ENCODE measurements at places on chromosomes 2 and 18.

DNA sequence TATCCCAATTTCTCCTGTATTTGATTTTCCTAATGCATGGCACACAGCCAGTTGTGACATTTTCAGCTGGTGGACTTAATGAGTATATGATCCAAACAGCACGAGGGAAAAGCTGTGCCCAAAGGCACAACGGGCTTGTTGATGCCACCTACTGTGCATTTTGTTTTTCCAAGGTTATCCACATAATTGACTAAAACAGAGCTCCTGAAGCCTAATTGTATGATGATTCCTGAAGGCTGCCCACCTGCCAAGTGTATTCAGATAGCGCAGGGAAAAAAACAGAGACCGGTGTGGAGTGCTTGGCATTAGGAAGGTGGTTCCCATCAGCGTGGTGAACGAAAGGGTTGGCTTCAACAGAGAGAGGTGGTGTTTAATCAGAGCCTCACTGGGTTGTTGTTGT, 14.9 kb downstream of the RBMS1 start:
- no peak for DNase-seq

- DNase-seq = no peak
Measured at GRCh38 chr2:42480402-42480801, 13.4 kb downstream of the KCNG3 start.

DNA sequence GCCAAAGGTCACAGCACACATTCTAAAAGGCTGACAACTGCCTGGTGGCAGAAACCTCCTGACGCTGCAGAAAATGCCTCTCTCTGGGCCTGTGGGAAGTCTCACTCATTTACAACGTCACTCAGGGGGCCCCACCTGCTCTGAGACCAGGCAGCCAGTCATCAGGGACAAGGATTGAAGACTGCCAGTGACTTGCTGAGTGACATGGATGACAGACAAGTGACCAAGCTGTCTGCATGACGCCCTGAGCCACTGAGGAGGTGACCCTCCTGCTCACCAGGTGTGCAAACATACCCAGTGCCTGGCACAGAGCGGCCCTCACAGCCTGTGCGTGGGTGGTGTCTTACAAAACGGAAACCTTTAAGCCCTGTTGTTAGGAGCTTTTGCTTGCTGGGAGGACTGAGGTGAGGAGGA, 392.4 kb downstream of the TNS1 start:
- DNase-seq = no peak

- DNase-seq = no peak
Measured at GRCh38 chr2:152186262-152186661, 10.7 kb upstream of the STAM2 start.

DNA sequence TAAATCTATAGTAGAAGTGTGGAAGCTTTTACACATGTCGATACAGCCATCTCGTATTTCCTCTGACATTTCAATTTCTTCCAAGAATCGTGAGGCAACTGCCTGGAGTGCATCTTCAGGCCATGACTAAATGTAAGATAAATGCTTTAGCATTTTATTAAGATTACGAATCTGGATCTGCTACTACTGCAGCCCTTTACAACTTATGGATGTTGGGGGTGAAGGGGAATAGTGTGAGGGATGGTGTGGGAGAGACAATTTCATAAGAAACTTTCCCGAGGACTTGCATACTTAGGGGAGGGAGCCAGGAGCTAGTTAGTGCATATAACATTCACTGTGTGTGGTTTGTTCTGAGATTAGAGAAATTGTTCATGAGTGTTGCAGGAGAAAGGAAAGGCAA, 204.8 kb downstream of the SLC39A10 start:
- no peak for DNase-seq

DNA sequence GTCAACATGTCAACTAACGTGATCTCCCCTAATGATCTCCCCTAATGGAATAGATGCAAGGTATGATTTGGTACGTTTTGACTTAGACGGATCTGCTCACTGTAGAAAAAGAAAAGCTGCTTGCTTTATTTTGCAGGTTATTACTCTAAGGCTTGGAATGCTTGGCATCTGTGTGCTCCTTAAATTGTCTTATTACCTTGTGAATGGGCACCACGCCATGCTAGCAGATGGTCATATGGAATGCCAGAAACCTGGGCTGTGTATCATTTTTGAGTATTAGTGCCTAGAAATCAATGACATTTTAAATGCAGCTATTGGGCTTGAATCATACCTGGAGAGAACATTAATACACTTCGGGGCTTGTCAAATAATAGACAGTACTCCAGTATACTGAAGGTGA, 16.5 kb upstream of the FIGN start:
- DNase-seq = no peak

DNA sequence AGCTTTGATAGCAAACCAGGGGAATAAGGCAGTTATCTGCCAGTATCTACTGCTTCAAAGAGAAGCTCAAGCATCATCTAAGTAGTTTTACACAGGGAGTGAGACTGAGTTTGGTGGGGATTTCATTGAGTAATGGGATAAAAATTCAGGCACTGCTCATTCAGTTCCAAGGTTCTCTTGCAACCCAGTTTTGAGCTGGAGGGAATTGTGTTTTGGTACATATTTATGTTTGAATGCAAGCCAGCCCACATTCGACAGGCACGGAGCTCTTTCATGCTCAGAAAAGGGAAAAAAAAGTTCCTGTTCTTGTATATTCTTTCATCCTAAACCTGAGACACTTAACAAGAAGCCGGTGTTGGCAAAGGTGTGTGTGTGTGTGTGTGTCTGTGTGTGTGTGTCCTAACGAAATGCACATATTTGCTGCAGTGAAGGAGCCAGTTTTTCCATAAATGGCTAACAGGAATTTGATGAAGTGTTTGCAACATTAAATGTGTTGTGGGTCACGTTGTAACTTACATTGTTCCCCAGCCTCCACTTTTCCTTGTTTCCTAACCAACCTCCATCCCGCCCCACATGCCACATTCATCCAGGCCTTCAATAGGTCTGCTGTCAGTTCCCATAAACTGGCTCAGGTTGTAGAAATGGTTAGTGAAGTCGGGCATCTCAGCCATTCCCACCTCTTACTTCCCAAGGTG, 311.1 kb downstream of the TXNL1 start:
- no peak for DNase-seq

- no peak for DNase-seq
Measured at GRCh38 chr2:31271851-31272267, 37.9 kb downstream of the EHD3 start.

DNA sequence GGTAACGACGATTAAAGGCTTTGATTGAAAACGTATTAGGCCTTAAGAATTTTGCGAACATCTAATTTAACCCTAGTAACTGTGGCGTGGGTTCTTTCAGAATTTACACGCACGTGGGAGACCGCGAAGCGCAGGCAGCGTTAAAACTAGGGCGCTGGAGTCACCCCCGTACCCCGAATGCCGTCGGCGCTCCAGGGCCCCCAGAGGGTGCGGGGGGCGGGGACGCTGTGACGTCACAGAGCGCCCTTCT, 673 bp upstream of the SMCHD1 start:
- no peak for DNase-seq

DNA sequence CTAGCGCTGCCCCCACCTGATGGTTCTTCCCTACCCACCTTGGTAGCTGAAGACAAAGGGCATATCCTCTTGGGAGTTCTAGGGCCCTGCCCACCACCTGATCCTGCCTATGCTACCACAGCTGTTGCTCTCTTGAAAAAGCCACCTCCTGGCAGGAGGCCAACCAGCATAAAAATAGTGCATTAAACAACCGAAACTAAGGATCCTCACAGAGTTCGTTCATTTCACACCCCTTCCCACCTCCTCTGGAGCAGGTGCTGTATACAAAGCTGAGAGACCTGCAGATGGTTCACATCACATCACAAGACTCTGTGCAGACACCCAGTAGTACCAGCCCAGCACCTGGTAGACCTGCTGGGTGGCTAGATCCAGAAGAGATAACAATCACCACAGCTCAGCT, 1348.0 kb upstream of the TMEFF2 start:
- DNase-seq = peak; percentile 81

DNA sequence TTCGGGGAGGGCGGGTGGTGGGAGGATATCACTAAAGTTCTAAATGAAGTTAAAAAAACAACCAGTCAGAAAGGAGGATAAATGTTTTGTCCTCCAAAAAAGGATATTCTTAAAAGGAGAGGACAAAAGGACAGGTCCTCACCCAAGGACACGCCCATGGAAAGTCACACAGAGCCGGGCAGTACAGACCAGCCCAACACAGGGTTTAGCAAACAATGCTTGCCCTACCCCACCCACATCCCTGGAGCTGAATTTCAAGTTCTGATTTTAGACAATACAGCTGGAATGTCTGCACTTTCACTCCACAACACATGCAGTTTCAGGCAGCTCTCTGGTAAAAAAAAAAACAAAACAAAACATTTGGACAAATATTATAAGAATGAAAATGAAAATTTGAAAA, 67.9 kb downstream of the SLC9A4 start:
- DNase-seq = no peak

DNA sequence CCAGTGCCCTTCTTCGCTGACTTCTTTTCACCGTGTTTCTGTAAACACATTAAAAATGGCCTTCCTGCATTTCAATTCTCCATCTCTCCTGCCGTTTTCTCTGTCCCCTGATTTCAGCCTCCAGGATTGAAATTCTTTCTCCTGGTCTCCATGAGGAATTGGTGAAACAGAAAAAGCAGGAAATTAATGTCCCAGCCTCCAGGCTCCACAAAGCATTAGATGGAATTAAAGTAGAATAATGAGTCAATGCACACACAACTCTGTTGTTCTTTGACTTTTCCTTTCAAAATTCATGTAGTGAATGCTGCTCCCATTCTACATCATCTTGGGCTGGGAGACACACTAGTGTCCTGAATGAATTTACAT, 209.5 kb downstream of the KLHL29 start:
- no peak for DNase-seq

- peak; percentile 30 for DNase-seq
Measured at GRCh38 chr18:56789004-56789888, 138.1 kb downstream of the WDR7 start.

- DNase-seq = peak; percentile 22
Measured at GRCh38 chr2:167992278-167992677, 255.1 kb downstream of the STK39 start.

- no peak for DNase-seq
Measured at GRCh38 chr18:26971409-26971808, 105.9 kb upstream of the AQP4 start.

- DNase-seq = no peak
Measured at GRCh38 chr2:73913414-73914054, 13.1 kb upstream of the DGUOK start.

- no peak for DNase-seq
Measured at GRCh38 chr2:235073868-235074413, 122.1 kb downstream of the SH3BP4 start.

DNA sequence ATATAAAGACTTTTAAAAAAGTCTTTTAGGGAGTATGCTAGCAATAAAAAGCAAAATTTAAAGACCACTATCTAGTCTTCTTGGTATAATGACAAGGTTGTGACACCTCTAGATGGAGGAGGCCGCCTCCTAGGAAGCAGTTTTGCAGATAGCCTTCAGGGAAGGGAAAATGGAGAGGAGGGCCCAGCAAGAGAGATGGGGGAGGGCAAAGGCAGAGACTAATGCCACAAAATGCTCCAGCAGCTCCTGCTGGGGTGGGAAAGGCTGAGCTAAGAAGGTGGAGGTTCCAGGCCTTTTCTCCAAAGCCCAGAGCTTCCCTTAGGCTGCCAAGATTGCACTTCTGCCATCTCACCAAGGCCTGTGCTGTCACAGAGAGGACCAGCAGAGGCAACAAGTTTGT, 153.9 kb upstream of the THSD7B start:
- DNase-seq = no peak

All from DND-41 (cell line).